ENCODE measurements at places on chromosomes 6 and 20.

DNA sequence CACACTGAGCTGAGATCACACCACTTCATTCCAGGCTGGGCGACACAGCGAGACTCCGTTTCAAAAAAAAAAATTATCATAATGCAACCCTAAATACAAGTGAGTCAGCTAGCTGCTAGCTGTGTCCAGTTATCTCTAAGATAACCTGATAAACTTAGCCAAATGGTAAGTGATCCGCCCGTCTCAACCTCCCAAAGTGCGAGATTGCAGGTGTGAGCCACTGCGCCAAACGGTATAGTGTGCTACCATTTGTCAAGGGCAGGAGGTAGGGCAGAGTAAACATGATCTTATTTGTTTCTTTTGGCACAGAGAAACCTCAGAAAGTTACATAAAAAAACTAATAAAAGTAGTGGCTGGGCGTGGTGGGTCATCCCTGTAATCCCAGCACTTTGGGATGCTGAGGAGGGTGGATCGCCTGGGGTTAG is 4.7 kb upstream of the C6orf132 start:
- DNase-seq = no peak

GRCh38 chr6:16408766-16409165 is 170.4 kb downstream of the GMPR start:
- no peak for DNase-seq

GRCh38 chr6:138533667-138534066 is 34.4 kb upstream of the NHSL1 start:
- no peak for DNase-seq

DNA sequence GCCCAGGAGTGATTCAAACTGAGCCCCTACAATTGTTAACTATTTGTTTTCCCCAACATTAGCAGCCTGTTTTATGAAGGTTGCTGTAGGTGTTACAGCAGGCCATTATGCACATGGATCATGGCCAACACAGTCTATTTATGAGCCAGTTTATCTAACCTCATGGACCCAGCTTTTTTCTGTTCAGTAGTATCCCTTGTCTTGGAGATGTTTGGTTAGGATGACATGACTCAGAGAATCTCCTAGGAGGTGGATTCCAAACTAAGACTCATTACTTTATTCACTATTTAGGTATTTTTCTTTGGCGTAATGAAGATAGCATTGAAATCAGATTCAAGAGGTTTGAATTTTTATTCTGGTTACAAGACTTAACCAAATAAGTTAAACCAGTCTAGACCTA is 62.8 kb upstream of the TFB1M start:
- no peak for DNase-seq

- DNase-seq = no peak
Observed at GRCh38 chr6:74505391-74505790, 700.5 kb downstream of the COL12A1 start.

DNA sequence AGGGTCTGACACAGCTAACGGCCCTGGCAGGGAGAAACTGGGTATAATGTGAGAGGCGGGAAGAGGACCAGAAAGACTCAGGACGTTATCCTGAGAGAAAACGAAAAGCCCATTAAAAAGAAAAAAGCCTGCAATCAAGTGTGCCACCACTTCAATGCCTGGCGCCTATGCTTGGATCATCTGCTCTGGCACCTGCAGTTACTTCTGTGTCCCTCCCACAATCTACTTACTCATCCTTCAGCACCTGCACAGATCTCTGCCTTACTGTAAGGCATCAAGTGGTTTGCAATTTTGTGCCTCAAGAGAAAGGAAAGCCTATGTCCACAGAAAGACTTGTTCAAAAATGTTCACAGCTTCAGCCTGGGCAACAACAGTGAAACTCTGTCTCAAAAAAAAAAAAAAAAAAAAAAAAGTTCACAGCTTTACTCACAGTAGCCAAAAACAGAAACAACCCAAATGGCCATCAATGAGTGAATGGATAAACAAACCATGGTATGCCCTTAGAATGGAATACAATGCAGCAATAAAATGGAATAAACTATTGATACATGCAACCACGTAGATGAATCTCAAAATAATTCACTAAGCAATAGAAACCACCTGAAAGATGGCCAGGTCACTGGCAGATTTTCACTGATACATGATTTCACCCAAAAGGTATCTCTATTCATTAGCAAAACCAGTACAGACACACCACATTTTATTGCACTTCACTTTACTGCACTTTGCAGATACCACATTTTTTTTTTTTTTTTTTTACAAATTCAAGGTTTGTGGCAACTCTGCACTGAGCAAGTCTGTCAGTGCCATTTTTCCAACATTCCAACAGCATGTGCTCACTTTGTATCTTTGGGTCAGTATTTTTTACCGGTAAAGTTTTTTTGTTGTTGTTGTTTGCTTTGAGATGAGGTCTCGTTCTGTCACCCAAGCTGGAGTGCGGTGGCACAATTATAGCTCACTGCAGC is 48.6 kb downstream of the ABHD12 start:
- DNase-seq = no peak

DNA sequence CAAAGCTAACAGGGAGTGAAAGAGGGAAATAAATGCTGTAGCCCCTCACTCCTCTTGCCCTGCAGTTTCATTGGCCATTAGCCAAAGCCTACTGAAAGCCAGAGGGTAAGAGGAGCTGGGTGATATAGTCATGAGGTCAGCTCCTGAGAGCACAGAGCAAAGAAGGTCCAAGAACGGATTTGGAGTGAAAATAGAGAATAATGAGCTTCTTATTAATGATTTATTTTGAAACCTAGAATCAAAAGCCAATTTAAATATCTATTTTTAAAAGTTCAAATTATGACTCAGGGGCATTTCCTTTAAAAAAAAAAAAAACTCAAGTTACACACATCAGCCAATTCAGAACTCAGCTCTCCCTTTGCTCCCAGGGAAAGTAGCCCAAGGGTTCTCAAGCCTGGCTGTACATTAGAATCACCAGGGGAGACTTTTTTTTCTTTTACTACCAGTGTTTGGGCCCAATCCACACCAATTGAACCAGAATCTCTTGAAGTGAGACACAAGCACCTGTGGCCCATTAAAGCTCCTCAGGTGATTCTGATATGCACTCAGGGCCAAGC is 79.1 kb downstream of the SNAP25 start:
- no peak for DNase-seq

GRCh38 chr20:63494420-63495166 is 4.3 kb downstream of the EEF1A2 start:
- DNase-seq = no peak

- no peak for DNase-seq
Observed at GRCh38 chr20:52454660-52455059, 263.1 kb upstream of the ZFP64 start.

DNA sequence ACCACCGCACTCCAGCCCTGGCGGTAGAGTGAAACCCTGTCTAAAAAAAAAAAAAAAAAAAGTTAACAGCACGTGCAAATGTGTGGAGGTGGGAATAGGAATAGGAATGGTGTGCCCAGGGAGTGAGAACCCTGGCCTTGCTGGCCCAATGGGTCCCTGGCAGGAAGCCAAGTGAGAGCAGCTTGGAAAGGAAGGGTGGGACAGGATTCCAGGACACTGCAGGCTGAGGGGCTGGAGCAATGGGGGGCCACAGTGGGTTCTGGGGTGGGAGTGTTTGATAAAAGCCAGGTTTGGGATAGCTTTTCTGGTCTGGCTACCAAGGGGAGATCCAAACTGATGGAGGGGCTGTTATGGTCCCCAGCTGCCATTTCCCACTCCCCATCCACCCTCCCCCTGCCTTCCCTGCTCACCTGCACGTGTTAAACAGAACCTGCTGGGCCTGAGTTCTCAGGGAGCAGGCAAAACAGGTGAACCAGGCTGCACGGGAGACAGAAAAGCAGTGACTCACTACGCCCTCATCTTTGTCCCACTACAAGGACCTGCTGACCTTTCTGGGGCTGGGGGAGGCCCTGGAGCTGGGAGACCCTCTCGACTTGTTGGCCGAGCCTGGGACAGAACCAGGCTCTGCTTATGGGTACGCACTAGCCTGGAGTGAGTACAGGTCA is 3.3 kb downstream of the SUN5 start:
- no peak for DNase-seq

- no peak for DNase-seq
Observed at GRCh38 chr6:51578994-51579393, 508.4 kb downstream of the PKHD1 start.

DNA sequence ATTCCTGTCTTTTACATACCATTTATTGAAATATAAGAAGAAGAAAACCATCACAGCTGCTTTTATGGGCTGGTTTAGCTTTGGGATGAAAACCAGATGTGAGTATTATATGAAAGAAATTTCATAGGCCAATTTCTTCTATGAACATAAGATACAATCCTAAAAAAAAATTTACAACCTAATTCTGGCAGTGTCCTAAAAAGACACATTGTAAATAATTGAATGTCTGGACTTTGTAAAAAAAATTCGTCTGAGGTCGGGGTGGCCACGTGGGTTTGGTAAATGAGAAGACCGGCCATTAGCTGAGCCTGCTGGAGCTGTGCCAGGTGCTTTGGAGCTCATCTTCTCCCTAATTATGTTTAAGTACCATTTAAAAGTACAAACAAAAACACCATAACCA is 26.8 kb downstream of the DACT2 start:
- DNase-seq = no peak

DNA sequence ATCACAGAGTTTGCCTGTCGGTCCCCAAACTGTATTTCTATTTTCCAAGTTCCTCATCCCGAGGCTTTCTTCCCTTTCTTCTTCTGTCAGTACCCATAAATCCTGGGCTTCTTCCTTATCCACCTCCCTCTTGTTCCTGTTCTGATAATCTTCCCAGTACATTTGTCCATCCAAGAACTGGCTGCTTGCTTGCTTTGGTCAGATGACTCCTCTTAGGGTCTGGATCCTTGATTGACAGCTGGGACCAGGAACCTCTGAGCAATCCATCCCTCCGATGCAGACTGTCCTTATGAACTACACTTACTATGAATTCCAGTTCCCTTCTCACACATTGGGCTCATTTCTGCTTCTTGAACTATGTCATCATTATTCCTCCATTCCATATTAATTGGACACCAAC is 275.3 kb upstream of the CITED2 start:
- no peak for DNase-seq

- no peak for DNase-seq
Observed at GRCh38 chr20:63062188-63063140, 55.7 kb upstream of the BHLHE23 start.

DNA sequence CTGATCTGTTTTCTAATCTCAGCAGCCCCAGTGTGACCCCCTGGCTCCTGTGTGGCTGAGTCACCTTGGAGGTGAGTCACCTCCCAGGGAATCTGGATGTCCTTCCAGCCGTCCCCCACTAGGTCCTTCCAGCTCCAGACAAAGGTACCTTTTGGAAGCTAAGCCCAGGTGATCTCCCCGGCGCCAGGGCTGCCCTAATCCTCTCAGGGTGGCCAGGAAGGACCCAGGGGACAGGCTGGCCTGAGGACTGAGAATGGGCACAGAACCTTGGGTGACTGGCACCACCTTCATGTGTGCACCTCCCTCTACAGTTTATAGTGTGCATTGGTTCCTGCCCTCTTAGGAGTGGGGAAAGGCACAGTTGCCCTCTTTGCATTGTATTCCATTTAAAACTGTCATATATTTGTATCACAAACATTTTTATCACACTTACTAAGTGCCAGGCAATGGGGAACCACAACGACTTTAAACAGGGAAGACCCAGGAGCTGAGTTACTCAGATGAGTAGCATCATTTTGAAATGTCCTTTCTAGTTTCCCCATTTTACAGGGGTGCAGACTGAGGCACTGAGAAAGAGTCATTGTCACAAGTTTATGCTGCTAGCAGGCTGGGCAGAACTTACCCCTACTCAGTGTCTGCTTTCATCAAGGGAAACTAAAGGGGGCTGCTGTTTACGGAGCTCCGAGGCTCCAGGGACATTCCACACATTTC is 2.6 kb upstream of the BPIFB4 start:
- no peak for DNase-seq

DNA sequence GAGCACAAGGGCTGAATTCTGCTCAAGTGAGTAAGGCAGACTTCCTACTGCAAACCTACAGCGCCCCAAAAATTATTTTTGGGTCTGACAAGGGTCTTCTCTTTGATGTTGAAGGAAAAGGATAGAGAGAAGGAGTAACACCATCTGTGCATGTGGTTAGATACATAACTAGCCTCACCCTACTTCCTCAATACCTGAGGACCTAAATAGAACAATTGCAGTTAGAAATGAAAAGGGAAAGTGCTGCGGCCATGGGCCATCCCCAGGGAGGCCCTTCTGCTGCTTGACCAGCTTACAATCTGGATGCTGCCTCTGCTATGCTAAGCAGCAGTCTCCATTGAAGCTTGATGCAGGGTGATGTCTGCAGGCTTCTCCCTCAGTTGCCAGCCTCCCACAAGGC is 63.2 kb upstream of the ARMH2 start:
- no peak for DNase-seq

DNA sequence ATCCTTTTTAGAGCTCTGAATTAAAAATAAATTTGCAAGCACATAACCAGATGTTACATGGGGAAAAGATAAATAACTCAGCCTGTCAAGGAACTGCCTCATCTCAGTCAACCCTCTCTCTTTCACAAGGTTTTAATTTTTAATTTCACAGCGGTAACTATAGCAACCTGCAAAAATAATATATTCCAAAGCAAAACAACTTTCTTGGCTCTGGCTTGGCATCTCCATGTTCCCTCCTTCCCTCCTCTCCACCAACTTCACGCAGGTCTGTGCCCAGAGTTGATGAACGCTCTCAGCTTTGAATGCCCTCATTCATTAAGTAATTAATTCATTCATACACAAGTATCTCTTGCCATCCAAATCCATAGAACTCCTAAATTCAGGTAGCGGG is 32.5 kb upstream of the SIRPA start:
- DNase-seq = no peak

DNA sequence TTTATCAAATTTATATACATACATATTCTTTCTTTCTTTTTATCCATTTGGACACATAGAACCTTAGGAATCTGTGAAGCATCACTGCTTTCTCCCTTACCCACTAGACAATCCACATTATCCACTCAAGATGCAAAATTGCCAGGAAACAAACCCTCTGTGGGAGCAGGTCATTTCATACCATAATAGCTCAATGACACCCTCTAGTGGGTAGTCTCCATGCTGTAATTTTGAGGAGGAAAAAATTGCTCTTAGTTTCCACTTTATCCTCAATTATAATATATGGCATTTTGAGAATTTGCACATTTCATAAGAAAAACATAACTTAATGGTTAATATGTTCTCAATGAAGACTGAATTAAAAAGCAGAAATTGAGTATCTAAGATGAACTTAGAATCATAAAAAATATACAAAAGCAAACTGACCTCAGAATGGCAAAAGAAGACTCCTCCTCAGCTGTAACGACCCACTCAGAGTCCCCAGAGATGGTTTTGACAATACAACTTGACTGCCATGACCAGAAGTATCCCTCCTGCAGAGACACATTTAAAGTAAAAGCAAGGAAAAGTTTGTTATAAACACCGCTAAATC is 164.1 kb downstream of the FRK start:
- DNase-seq = peak; percentile 45

- DNase-seq = no peak
Observed at GRCh38 chr6:151292974-151293687, 53.4 kb downstream of the AKAP12 start.

GRCh38 chr6:20698675-20699074 is 164.4 kb downstream of the CDKAL1 start:
- DNase-seq = no peak

Measured in small intestine (tissue), 16 donors.